ENCODE measurements at places on chromosomes 13 and 19. TPM values are rescaled to one million over a fixed set of nuclear protein-coding genes. Genes with fewer than 3 reads are reported as not detected.

GRCh38 chr13:85900521-85900920 lies 101.3 kb upstream of the SLITRK6 start:
- no peak overlapping the region for H3K4me3 ChIP-seq
- H3K36me3 ChIP-seq, result no peaks in the 10 kb centered on the region
- no peaks in the 10 kb centered on the region for H3K4me1 ChIP-seq
- no peak for DNase-seq

- no peaks in the 10 kb centered on the region for H3K4me1 ChIP-seq
- H3K27me3 ChIP-seq, result no peaks in the 10 kb centered on the region
- H3K27ac ChIP-seq, result no peak overlapping the region
- no peak for DNase-seq
- H3K36me3 ChIP-seq, result peaks cover 63% of the 10 kb centered on the region
- H3K4me3 ChIP-seq, result no peak overlapping the region
Observed at GRCh38 chr13:52411629-52412028, 5.7 kb upstream of the THSD1 start.

- no peaks in the 10 kb centered on the region for H3K4me1 ChIP-seq
- no peaks in the 10 kb centered on the region for H3K36me3 ChIP-seq
- no peak overlapping the region for H3K4me3 ChIP-seq
- H3K27ac ChIP-seq, result no peak overlapping the region
- H3K27me3 ChIP-seq, result no peaks in the 10 kb centered on the region
- DNase-seq, result peak; percentile 67
Observed at GRCh38 chr13:79679334-79679733, 198.4 kb downstream of the NDFIP2 start.

GRCh38 chr13:50910485-50910805 lies 854 bp downstream of the RNASEH2B start:
- H3K36me3 ChIP-seq, result no peaks in the 10 kb centered on the region
- peak; percentile 41 for DNase-seq
- H3K27me3 ChIP-seq, result no peaks in the 10 kb centered on the region
- H3K4me3 ChIP-seq, result peak overlapping the region; percentile 70
- peak overlapping the region; percentile 85 for H3K27ac ChIP-seq

- no peak overlapping the region for H3K27ac ChIP-seq
- DNase-seq, result no peak
- no peaks in the 10 kb centered on the region for H3K4me1 ChIP-seq
Observed at GRCh38 chr19:54021363-54021762, 29.9 kb downstream of the CACNG6 start.

DNA sequence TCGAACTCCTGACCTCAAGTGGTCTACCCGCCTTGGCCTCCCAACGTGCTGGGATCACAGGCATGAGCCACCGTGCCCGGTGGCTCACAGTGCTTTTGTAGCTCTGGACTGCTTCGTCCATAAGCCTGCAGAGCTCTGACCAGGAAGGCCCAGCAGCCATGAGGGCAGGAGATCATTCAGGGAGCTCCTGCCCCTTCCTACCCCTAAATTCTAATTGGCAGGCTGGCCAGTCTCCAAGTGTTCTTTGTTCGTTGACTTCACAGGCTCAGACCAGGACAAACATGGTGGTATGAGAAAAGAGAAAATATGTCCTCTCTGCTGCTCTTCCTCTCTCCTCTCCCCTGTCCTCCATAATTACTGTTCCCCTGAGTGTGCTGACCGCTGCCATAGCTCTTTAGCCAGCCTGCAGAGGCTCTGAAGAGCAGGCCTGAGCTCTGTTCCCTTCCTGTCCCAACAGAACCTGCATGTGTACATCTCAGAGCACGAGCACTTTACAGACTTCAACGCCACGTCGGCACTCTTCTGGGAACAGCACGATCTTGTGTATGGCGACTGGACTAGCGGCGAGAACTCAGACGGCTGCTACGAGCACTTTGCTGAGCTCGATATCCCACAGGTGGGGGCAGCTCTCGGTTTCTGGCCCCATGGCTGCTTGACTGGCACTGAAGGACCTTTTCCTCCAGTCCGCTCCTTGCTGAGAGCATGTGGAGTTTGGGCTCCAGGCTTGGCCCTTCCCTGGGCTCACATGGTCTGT lies 19.0 kb downstream of the CLPTM1 start:
- no peak overlapping the region for H3K4me3 ChIP-seq
- no peak for DNase-seq
- no peaks in the 10 kb centered on the region for H3K27me3 ChIP-seq
- H3K27ac ChIP-seq, result no peak overlapping the region
- no peaks in the 10 kb centered on the region for H3K4me1 ChIP-seq
- peaks cover 4% of the 10 kb centered on the region for H3K36me3 ChIP-seq

GRCh38 chr19:42965176-42965575 lies 28.2 kb upstream of the PSG7 start:
- no peak overlapping the region for H3K27ac ChIP-seq
- H3K27me3 ChIP-seq, result no peaks in the 10 kb centered on the region
- no peak for DNase-seq
- H3K36me3 ChIP-seq, result no peaks in the 10 kb centered on the region
- H3K4me3 ChIP-seq, result no peak overlapping the region

DNA sequence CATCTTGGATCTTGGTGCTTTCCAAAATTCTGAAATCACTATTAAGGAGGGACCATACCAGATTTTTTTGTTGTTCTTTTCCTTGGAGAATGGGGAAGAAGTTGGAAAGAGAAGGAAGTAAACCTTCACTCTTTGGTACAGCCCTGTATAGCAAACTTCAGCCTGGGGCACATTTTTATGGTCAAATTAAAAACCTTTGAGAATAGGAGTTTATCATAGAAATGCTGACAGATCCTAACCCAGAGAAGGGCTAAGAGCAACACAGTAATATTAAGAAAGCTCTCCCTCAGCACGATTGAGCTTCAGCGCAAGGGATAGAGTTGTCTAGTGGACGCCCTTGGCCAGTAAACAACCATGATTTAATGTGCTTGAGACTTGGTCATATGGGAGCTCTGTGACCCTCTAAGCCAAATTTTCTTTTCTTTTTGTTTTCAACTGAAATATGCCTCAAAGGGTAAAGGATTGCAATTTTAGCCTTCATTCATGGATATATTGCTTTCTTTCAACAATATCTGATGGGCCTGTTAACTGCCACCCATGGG lies 294.3 kb upstream of the MAB21L1 start:
- no peak for DNase-seq
- no peaks in the 10 kb centered on the region for H3K36me3 ChIP-seq
- H3K4me3 ChIP-seq, result no peak overlapping the region

Gene DNAJC3
- 32.2 TPM for total RNA-seq

Gene ZNF761
- total RNA-seq, result 3.2 TPM

DNA sequence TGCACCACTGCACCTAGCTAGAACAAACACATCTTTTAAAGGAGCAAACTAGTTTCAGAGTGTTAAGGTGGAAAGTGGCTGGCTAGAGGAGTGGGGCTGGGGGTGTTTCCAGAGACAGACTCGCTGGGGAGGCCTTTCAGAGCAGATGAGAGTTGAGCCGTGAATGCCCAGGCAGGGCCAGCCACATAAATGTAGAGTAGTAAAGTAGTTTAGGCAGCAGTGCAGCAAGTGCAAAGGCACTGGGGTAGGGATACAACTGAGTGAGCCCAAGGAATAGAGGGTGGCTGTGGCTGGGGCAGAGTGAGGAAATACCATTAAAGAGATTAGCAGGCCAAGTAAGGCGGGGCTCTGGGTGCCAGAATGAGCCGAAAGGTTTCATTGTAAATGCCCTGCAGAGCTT lies 72.0 kb downstream of the ALOX5AP start:
- peaks cover 14% of the 10 kb centered on the region for H3K4me1 ChIP-seq
- no peaks in the 10 kb centered on the region for H3K27me3 ChIP-seq
- DNase-seq, result no peak
- no peaks in the 10 kb centered on the region for H3K36me3 ChIP-seq
- no peak overlapping the region for H3K27ac ChIP-seq

DNA sequence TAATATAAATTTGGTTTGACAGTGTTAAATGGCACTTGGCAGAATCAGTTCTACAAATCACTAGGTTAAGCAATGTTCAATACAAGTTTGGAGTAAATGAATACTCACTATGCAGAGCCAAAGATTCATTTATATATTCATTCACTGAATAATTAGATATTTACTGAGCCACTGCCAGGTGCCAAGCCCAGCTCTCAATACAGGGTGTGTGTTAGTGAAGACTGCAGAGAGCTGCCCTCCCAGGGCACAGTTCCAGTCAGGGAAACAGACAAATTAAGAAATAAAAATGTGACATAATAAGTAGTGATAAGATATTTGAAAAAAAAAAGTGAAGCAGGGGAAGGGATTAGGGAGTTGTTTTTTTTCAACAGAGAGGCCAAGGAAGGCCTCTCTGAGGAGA lies 411.7 kb downstream of the KCNRG start:
- no peak for DNase-seq
- no peaks in the 10 kb centered on the region for H3K27me3 ChIP-seq
- no peak overlapping the region for H3K27ac ChIP-seq
- H3K4me3 ChIP-seq, result no peak overlapping the region
- peaks cover 20% of the 10 kb centered on the region for H3K4me1 ChIP-seq

DNA sequence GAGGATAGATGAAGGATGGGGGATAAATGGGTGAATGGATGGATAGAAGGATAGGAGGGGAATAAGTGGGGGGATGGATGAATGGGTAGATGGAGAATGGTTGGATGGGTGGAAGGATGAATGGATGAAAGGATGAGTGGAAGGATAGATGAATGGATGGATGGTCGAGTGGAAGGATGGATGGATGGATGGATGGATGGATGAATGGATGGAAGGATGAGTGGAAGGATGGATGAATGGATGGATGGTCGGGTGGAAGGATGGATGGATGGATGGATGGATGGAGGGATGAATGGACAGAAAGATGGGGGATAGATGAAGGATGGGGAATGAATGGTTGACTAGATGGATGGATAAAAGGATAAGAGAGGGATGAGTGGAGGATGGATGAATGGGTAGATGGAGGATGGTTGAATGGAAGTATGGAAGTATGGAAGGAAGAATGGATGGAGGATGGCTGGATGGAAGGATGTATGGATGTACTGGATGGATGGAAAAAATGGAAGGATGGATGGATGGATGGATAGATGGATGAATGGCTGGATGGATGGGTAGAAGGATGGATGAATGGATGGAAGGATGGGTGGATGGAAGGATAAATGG lies 42.0 kb downstream of the FBN3 start:
- H3K27me3 ChIP-seq, result no peaks in the 10 kb centered on the region
- no peaks in the 10 kb centered on the region for H3K36me3 ChIP-seq
- DNase-seq, result no peak
- H3K4me1 ChIP-seq, result no peaks in the 10 kb centered on the region

DNA sequence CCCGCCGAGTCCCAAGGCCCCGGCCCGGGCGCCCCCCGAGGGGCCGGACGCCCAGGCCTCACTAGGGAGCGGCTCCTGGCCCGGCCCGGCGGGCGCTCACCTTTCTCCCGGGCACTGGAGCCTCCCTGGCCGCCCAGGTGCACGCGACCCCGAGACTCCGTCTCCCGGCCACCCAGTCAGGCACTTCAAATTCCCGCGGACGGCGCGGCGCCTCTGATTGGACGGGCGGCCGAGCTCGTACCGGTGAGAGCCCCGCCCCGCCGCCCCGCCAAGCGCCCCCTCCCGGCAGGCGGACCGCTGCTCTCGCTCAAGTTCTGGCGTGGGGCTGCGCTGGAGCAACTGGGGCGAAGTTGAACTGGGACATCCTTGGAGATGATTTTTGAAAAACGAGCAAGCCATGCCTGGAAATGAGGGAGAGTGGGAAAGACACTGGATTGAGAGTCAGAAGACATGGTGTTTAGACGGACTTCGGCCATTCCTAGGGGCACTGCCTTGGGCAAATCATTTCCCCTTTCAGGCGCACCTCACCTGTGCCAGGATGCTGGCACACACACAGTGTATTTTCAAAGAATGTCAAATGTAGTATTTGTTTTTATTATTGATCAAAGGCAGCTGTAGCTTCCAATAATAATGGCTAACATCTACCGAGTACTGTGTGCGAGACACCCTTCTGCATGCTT lies 485.3 kb downstream of the UQCRFS1 start:
- H3K27ac ChIP-seq, result no peak overlapping the region
- DNase-seq, result no peak
- H3K4me3 ChIP-seq, result no peak overlapping the region
- H3K36me3 ChIP-seq, result no peaks in the 10 kb centered on the region

DNA sequence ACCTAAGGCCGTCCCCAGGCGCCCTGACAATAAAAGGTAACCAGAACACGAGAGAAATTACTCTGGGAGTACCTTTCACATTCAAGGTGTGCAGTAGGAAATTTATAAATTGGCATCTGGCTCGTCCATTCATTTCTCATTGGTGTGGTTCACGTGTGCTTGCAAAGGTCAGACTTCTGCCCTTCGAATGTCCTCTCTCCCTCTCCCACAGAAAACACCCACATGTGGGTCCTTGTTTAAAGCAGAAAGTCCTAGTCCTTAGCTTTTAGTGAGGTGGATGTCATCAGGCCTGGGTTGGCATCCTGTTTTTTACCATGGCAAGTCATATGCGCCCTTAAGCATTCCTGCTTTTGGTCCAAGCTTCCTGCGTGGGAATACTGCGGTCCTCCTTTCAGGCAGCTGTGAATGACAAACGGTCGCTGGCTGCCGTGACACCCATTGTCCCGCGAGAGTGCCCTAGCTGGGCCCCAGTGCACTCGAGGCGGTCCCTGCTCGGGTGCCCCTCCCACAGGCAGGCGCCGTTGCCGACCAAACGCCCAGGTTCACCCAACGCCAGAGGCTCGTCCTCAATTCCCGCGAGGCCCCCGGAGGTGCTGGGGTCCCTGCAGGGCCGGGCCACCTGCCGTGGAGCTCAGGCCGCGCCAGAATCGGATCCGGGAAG lies at the start of gene NUDT19:
NUDT19 (plus strand) TSS at position 531 of the 661 bp plus-strand sequence. CDS start 140 bp downstream, outside the sequence.
- H3K4me3 ChIP-seq, result peak within 1 kb of the TSS; percentile 86
- H3K4me1 ChIP-seq, result peaks cover 56% of the 10 kb centered on the region
- H3K36me3 ChIP-seq, result no peaks in the 10 kb centered on the region

DNA sequence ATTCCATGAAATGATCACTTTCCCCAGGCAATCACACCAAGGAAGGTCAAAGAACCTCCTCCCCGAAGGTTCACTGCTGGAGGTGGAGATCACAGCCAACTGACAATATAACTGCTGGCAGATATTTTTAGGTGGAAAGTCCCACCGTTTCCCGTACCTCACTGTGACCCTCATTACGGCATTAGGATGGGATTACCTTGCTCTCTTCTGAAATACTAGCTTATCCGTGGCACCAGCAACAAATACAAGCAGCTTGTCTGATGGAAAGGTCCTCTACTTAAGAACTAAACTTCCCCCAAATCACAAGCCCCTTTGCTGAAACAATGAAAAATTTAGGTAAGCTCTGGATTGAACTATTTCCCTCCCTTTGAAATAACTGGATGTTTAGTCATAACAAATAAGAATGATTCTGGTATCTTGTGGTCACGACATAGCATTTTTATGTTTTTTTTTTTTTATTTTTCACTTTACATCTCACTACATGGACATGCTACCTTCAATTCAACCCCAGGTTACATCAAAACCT lies 178.9 kb downstream of the COL4A1 start:
- H3K4me3 ChIP-seq, result no peak overlapping the region
- no peak for DNase-seq
- no peaks in the 10 kb centered on the region for H3K27me3 ChIP-seq
- no peaks in the 10 kb centered on the region for H3K36me3 ChIP-seq

GRCh38 chr13:98123176-98123575 lies 19.7 kb upstream of the FARP1 start:
- no peak overlapping the region for H3K4me3 ChIP-seq
- no peaks in the 10 kb centered on the region for H3K36me3 ChIP-seq
- no peak overlapping the region for H3K27ac ChIP-seq
- DNase-seq, result no peak

Measured in heart left ventricle (tissue), 16 donors.